LHCN-M2 (cell line): ENCODE measurements at places on chromosomes 3 and 15. TPM values are rescaled to one million over a fixed set of nuclear protein-coding genes. Genes with fewer than 3 reads are reported as not detected.

DNA sequence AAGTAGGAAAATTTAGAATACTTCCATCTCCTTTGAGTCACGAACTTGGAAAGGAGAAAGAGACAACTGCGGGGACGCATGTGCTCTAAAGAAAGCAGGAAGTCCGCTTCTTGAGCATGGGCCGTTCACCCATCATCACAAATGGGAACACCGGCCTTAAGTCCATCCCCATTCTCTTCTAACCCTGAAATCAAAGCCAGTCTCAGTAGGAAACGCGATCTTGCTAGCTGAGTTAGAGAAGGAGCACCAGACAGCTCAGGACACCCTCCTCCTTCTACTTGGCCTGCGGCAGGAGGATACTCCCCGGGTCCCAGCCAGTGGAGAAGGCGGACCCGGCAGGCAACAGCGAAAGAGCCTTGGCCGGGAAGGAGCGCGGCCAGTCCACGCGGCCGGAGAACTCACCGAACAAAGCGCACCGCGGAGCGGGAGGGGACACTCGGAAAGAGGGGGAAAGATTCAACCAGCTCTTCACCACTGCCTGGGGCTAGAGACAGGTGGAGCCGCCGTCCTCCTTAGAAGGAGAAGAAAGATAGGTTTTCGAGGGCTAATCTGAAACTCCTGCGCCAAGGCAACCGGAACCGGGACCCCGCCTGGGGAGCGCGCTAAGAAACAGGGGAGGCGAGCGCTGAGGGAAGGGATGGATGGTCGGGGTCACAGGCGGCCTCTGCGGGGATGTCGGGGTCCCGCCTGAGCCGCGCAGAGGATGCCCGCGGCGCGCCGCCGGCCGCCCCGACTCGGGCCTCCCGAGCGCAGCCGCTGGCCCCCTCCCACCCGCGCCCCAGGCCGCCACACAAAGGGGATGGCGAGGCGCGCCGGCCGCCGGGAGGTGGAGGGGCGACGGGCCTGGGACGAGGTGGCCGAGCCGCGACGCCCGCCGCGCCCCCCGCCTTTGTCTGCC is 818 bp downstream of the SLC4A7 start:
- DNase-seq = peak; percentile 80

DNA sequence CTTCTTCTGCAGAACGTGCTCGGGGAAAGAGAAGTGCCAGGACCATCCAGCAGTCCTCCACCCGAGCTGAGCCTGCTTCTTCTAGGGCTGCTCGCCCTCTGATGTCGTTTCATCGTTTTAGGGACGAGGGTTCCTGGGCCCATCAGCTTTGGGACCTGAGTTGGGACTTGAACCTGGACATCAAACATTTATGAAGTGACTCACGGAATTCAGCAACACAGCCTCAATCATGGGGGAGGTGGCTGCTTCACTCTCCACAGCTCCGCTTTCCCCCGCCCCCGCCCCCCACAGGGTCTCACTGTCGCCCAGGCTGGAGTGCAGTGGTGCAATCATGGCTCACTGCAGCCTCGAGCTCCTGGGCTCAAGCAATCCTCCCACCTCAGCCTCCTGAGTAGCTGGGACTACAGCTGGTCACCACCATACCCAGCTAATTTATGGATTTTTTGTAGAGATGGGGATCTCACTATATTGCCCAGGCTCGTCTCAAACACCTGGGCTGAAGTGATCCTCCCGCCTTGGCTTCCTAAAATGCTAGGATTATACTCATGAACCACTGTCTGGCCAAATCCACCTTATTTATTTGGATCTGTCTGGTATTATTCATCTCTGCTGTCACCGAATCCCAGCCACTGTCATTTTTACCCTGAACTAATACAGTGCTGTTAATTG is 725 bp upstream of the SCAMP2 start:
- no peak for DNase-seq

Gene COL7A1
- total RNA-seq = 12.7 and 14.2 TPM in 2 replicates

Gene MB21D2
- 10.0 and 11.0 TPM in 2 replicates for total RNA-seq

- no peak for DNase-seq
These were observed 126.6 kb downstream of the ADAM10 start for GRCh38 chr15:58622877-58623276.

Gene PDCD10
- 55.9 and 58.8 TPM in 2 replicates for total RNA-seq

- DNase-seq = no peak
These were observed 540 bp upstream of the EDC3 start for GRCh38 chr15:74696398-74696729.
